ENCODE measurements at places on chromosomes 5 and 9. TPM values are rescaled to one million over a fixed set of nuclear protein-coding genes. Genes with fewer than 3 reads are reported as not detected.

The SPINK13 gene
- total RNA-seq, result not detected

The PCDHGB4 gene
- total RNA-seq, result 9.6 TPM

The SVEP1 gene
- total RNA-seq, result 14.4 TPM

The PFN3 gene
- total RNA-seq, result not detected

The GABRA6 gene
- not detected for total RNA-seq

The FOXD4L6 gene
- not detected for total RNA-seq

The MSMP gene
- not detected for total RNA-seq

The DMRTA1 gene
- under 0.01 TPM for total RNA-seq

The NRARP gene
- 0.28 TPM for total RNA-seq

The CARTPT gene
- not detected for total RNA-seq
